ENCODE measurements at places on chromosomes 1 and 21. TPM values are rescaled to one million over a fixed set of nuclear protein-coding genes. Genes with fewer than 3 reads are reported as not detected.

DNA sequence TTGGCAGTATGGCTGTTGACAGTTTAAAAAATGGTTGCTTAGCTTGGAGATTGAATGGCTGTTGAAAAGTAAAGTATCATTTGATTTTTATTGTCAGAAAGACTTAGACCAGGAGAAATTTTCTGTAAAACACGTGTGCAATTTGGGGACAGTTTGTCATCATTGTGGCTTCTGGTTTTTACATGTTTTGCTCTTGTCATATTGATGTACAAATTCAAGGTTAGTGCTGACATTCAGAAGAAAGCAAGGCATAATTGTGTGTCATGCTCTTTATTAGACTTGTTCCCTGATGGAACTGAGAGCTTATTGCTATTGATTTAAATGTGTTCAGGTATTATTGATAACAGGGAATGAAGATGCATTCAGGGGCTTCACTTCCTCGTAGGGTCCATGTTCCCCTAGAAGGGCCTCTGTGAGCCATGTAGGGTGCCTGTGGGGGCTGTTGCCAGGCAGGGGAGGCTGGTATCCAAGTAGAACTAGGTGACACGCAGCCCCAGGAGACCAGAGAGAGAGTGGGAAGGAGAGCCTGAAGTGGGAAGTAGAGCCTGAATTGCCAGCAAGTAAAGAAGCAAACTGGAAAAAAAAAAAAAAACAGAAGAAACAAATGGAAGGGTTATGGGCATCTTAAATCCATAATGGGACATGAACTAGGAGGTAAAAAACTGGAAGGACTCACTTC lies 32.7 kb upstream of the PLXNA2 start:
- H3K36me3 ChIP-seq, result no peaks in the 10 kb centered on the region
- no peak overlapping the region for H3K27ac ChIP-seq
- no peaks in the 10 kb centered on the region for H3K27me3 ChIP-seq
- DNase-seq, result no peak
- no peaks in the 10 kb centered on the region for H3K4me1 ChIP-seq

- no peaks in the 10 kb centered on the region for H3K27me3 ChIP-seq
- no peak for DNase-seq
- no peaks in the 10 kb centered on the region for H3K4me1 ChIP-seq
Observed at GRCh38 chr1:76083189-76083588, 8.6 kb downstream of the ST6GALNAC3 start.

DNA sequence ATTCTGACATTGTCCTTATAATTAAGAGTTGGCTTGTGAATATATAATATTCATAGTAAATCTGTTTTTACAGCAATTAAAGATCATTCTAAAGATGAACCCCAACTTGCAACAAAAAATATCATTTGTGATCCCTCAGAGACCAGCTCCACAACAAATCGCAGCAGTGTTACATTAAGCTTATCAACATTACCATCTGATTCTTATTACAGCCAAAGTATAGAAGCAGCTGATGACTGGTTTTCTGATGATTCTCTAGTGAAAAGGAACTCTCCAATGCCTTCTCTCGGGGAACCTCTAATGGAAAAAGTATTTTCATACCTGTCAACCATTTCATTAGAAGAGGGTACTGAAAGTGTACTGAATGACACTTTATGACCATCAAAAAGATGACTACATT lies 45.4 kb downstream of the C1orf185 start:
- no peaks in the 10 kb centered on the region for H3K36me3 ChIP-seq
- H3K27ac ChIP-seq, result no peak overlapping the region
- H3K27me3 ChIP-seq, result no peaks in the 10 kb centered on the region
- H3K4me1 ChIP-seq, result no peaks in the 10 kb centered on the region
- H3K4me3 ChIP-seq, result no peak overlapping the region

GRCh38 chr1:53655931-53656746 lies 82.8 kb downstream of the GLIS1 start:
- no peaks in the 10 kb centered on the region for H3K27me3 ChIP-seq
- H3K4me1 ChIP-seq, result no peaks in the 10 kb centered on the region
- H3K36me3 ChIP-seq, result no peaks in the 10 kb centered on the region
- no peak overlapping the region for H3K27ac ChIP-seq
- no peak overlapping the region for H3K4me3 ChIP-seq
- no peak for DNase-seq

DNA sequence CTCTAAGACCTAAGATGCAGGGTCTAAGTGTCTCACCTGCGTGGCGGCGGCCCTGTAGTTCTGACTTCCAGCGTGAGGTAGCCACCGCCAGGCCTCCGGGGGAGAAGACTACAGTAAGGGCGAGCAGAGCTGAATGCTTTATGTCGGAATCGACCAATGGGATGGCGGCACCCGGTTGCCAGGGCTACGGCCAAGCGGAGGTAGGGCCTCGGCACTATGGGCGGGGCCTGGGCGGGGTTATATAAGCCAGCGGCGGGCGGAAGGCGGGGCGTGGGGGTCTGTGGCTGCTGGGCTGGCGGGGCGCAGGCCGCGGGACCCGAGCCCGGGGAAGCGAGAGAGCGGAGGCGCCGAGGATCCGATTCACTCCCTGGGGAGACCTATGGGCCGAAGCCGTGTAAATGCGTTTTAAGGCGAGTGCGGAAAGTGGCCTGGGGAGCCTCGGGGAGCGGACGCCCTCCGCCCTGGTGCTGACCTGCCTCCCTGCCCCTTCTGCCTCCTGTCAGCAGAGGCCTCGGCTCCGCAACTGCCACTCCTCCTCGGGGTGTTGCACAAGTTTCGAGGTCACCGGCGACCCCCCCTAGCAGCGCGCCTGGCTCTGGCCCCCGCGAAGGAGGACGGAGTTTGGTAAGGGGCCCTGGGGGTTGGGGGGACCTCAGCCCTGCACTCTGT lies at the start of gene AZIN2:
Gene AZIN2, plus strand, starts transcription at position 269 of the 669 bp plus-strand sequence. CDS start 1,097 bp downstream, outside the sequence.
- no peaks in the 10 kb centered on the region for H3K27me3 ChIP-seq
- peak within 1 kb of the TSS; percentile 55 for H3K4me3 ChIP-seq
- DNase-seq, result peak; percentile 97
- H3K27ac ChIP-seq, result peak within 1 kb of the TSS; percentile 64
- H3K36me3 ChIP-seq, result no peaks in the 10 kb centered on the region

GRCh38 chr1:155012776-155013602 lies 10.4 kb downstream of the ZBTB7B start:
- peaks cover 15% of the 10 kb centered on the region for H3K4me1 ChIP-seq
- H3K27ac ChIP-seq, result no peak overlapping the region
- H3K27me3 ChIP-seq, result no peaks in the 10 kb centered on the region
- DNase-seq, result no peak

GPR52 gene
- not detected for total RNA-seq

IQGAP3 gene
- total RNA-seq, result not detected

HSD11B1 gene
- total RNA-seq, result 2.0 TPM

Measured in uterus (tissue), 4 donors.